ENCODE measurements at places on chromosomes 1 and 21.

DNA sequence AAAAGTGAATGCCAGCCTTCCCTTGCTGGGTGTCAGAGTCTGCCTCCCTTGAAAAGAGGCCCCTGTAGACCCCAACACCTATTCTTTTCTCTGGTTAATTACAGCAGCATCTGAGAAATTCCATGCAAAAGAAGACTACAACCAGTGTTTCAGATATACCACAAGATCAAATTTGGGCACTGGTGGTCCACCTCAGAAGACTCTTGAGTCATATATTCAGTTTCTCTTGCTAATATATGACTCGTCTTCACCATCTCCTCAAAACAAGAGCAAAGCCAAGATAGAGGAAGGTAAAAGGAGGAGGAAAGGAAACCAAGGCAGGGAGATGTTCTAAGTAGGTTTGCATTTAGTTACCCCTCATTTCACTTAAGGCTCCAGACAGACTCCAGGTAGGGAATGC, 259.9 kb downstream of the ZNF648 start:
- no peak for DNase-seq

DNA sequence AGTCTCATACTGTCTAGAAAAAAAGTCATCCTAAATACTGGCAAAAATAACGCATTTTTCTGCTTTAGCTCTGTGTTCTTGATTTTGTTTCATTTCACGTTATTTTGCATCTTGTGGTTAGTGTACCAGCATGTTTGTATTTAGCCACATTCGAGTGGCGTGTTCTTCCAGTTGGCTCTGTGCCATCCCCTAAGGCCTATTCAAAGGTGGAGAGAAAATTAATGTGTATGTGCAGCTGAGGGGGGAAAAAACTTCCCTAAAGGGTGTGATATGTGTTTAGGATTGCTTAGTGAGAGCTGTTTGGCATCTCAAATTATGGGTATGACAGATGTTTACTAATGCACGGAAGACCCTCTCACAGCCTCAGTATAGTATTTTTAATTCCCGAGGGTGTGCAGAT, 12.1 kb downstream of the DNAJC16 start:
- DNase-seq = no peak

DNA sequence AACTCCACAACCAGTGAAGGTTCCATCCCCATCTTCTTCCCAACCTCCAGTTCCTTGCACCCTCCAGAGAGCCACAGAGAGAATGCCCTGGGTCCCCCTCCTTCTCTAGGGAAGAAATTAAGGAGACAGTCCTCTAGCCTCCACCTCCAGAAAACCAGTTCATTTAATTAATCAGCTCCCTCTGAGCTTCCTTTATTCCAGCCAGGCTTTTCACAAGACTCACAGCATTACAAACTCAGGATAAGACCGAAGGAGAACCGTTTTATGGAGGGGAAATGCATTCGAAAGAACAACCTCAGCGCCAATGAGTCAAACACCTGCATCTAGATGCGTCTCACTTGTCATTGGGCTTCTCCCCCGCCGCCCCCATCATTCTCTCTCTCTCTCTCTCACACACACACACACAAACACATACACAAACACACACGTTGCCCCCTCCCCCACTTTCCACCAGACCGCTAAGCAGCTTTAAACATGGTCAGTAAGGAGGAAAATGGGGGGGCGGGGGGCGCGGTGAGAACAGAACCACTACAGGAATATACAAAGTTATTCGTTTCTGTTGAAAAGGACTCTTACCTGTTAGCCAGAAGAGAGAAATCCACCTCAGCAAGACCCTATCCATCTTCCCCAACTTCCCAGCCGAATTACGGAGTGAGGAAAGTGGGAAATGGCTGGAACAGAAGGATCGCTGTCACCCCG, 544 bp downstream of the ILDR2 start:
- no peak for DNase-seq

DNA sequence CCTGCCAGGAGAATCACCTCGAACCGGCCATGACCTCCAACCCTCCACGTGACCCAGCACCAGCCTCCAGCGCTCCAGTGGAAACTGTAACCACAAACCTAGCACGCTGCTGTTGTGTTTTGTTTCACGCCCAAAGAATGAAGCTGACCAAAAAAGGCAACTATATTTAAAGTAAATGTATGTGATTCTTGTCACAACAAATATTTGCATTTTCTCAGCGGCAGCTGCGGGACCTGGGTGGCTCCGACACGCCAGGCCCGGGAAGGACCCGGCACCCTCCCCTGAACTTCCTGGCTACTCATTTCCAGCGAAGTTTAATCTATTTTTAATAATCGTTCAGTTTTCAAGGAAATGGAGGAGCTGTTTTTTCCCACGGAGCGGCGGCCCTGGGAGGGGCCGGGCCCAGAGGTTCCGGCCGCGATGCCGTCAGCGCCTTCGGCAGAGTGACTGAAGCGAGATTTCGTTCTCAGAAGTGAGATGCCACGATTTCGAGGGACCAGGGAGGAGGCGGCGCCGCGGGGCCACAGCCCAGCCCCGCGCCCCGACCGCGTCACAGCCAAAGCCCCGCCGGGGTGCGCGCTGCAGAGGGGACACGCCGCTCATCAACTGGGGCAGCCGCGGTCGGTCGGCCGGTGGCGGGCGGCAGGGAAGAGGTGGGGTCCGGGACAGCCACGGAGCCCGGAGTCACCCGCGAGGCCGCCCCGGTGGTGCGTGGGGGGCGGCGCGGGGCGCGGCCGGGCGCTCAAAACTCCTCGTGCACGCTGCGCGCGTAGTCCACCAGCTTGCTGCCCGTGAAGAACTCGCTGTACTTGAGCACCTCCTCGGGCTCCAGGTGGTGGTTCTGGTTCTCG, 3.0 kb upstream of the TNFRSF4 start:
- no peak for DNase-seq

DNA sequence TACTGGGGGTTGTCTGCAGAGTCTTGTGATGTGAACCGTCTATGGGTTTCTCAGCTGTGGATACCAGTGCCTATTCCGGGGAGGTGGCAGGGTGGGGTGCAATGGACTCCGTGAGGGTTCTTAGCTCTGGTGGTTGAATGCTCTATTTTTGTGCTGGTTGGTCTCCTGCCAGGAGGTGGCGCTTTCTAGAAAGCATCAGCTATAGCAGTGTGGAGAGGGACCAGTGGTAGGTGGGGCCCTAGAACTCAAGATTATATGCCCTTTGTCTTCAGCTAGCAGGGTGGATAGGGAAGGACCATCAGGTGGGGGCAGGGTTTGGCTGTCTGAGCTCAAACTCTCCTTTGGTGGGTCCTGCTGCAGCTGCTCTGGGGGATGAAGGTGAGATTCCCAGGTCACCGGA, 127.3 kb upstream of the PLD5 start:
- no peak for DNase-seq

GRCh38 chr1:159855709-159856108, 6.7 kb downstream of the VSIG8 start:
- DNase-seq = no peak

GRCh38 chr1:55726994-55727393, 511.8 kb upstream of the USP24 start:
- DNase-seq = no peak

GRCh38 chr1:44237721-44238457, 24.6 kb downstream of the DMAP1 start:
- DNase-seq = no peak

- no peak for DNase-seq
Observed at GRCh38 chr1:64539781-64540218, 69.9 kb downstream of the CACHD1 start.

Measured in nucleus accumbens (tissue), 56 donors.